ENCODE measurements at places on chromosomes 6 and 20. TPM values are rescaled to one million over a fixed set of nuclear protein-coding genes. Genes with fewer than 3 reads are reported as not detected.

GRCh38 chr6:81933608-81934051 is 181.1 kb upstream of the TENT5A start:
- no peak for DNase-seq

DNA sequence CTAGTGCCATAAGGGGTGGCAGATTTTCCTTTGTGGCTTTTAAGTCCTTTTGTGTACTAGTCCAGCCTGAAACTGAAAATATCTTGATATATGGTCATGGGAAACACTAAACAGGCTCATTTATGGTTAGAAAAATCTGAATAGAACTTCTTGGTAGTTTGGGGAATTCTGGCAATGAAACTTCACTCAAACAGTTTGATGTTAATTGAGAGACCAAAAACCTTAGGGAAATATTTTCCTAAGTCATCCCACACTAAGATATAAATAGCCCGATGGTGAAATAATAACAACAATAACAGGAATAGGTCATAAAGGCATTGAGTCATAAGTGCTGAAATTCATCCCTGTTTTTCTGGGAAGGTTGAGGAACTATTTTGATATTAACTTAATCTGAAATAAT is 146.2 kb upstream of the SMLR1 start:
- DNase-seq, result no peak

GRCh38 chr20:30484749-30485070 is 772.8 kb upstream of the DEFB115 start:
- no peak for DNase-seq

GRCh38 chr6:28816339-28816908 is 107.4 kb downstream of the TRIM27 start:
- no peak for DNase-seq

- no peak for DNase-seq
These were observed 268.7 kb downstream of the CD83 start for GRCh38 chr6:14386263-14386662.

- no peak for DNase-seq
These were observed 229.6 kb upstream of the RIN2 start for GRCh38 chr20:19528286-19529030.

DNA sequence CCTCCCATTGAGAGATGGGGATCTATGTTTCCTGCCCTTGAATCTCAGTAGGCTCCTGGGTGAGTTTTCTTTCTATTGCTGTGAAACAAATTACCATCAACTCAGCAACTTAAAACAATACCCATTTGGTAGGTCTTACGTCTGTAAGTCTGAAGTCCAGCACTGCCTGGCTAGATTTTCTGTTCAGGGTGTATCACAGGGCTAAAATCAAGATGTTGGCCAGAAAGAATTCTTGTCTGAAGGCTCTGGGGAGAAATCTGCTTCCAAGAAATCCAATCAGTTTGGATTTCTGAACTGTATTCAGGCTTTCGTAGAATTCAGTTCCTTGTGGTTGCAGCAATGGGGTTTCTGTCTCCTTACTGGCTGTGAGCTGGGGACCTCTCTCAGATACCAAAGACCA is 99.6 kb upstream of the SLC24A3 start:
- no peak for DNase-seq

DNA sequence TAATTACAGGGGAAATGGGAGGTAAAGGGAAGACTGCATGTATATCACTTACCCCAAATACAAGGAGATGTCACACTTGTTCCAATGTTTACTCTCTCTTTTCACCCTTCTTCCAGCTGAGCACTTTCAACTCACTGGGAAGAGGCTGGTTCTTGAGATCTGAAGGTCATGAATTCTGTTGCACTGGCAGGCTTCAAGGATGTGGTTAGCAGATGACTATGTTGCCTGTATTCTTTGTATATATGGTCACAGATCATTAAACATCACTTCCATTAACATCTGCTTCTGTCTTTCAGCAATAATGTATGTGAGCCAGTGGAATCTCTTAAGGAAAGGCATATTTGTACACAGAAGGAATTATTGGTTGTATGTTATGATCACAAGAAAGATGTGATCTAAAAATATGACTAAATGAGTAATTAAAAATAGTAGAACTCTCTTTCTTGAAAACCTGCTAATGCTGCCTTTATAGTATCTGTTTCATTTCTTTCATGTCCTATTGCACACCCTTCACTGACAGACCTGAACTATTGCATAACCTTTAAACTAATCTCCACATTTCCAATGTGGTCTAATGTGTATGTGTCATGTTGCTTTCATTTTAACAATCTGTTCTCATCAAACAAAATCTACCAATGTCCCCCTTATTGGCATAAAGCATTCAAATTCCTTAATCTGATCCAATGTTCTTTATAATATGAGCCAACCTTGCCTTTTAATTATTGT is 131.4 kb upstream of the EPHA7 start:
- no peak for DNase-seq

DNA sequence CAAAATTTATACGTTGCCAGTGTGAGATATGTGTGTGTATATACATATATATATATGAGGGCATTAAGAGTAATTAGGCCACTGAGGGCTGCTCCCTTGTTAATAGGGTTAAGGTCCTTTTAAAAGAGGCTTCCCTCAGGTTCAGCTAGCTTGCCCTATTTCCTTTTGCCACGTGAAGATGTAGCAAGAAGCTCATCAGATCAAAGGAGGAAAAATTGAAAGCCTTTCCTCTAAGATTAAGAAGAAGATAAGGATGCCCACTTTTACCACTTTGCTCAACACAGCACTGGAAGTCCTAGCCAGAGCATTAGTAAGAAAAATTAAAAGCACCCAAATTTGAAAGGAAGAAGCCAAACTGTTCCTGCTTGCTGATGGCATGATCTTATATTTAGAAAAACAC is 33.2 kb upstream of the ISM1 start:
- no peak for DNase-seq

GRCh38 chr6:37532122-37532521 is 32.4 kb upstream of the CCDC167 start:
- no peak for DNase-seq

DNA sequence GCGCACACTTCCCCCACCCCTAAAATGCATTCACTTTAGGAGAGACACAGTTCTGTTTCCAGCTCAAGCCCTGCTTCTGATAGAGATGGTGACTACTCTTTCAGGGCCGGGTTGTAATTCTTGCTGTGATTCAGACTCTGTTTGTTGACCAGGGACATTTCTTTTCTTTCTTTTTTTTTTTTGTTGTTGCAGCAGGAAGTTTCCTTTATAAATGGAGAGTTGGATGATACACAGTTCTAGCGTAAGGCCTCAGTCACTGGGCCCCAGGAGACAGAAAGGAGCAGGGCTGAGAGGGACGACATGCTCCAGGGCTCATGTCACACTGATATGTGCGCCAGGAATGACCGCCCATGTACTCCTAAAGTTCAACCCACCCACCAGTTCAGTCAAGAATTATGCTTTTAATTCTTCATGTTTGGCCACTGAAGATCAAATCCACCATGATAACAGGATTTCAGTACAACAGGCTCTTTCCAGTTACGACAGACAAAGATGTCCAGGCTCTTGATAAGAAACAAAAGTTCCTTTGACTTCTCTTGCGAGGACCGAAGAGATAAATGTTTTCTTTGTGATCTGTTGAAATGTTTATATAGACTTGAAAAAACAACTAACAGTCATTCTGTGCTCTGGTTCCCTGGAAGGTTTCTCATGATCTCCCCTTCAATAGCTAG is 142.5 kb downstream of the CD164 start:
- DNase-seq, result no peak

- DNase-seq, result no peak
These were observed 59.7 kb upstream of the PTPN1 start for GRCh38 chr20:50450493-50450826.

DNA sequence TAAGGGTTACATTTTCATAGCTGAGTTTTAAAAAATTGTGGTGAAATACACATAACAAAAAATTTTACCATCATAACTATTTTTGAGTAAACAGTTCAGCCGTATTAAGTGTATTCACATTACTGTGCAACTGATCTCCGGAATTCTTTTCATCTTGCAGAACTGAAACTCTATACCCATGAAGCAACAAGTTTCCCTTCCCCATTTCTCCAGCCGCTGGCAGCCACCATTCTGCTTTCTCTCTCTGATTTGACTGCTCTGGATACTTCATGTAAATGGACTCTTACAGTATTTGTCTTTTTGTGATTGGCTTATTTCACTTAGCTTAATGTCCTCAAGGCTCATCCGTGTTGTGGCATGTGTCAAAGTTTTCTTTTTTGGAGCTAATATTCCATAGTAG is 341.6 kb downstream of the QKI start:
- DNase-seq, result no peak

DNA sequence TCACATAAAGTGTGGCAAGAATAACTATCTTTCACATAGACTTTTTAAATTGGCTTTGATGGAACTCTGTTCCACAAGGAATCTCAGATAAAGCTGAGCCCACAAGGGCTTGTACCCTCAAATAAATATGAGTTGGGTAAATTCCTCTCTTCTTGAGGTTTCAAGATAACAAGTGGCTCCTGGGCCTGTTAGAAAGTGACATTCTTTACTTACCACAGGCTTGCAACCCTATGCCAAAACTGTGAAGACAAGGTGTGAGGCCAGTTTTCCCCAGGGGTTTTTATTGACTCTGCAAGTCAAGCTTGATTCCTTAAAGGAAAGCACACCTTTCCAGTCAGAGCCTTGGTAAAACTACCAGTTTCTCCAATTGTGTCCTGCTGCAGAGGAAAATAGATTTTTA is 664.8 kb upstream of the GJE1 start:
- DNase-seq, result peak; percentile 51

DNA sequence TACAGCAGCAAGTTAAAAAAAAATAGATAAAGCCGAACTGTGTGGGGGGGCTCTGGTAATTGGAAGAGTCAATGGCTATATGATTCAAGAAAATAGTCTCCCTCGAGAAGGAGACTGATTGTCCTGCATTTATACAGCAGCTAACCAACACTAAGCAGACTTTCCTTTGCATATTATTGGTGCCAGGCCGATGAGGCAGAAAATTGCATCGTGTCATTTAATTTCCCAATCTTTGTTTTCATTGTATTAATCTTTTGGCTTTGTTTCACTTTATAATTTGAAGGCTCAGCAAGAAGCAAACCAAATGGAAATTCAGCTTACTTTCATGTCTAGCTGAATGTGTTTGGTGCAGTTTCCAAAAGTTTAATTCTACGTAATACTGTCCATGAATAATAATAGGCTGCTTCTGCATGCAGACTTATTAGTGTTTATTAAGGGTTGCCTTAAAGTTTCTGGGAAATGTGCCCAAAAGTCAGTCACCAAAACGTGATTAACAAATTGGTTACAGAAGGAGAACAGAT is 258.5 kb downstream of the HACE1 start:
- no peak for DNase-seq

- DNase-seq, result no peak
These were observed 5.3 kb downstream of the ARFGEF2 start for GRCh38 chr20:48926821-48927220.

DNA sequence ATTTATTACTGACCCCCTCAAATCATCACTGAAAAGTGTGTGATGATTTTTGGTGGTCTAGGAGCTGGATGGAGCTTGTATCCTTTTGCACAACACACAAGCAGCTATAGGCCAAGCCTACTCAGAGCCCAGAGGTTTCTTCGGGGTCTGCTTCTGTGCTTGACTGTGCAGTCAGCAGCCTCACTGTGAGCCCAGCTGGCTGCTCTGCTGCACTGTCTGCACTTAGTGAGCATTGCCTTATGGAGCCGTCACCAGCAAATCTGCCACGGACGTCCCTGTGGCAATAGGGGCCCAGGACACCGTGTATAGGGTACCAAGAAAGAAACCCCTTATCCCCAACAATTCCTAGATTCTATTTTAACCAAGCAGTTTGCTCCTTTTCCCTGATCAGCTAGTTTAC is 38.6 kb upstream of the GMPR start:
- no peak for DNase-seq

GRCh38 chr6:165705941-165706340 is 42.9 kb upstream of the PDE10A start:
- DNase-seq, result no peak

- peak; percentile 63 for DNase-seq
These were observed 197.0 kb downstream of the UTRN start for GRCh38 chr6:144482142-144482541.

DNA sequence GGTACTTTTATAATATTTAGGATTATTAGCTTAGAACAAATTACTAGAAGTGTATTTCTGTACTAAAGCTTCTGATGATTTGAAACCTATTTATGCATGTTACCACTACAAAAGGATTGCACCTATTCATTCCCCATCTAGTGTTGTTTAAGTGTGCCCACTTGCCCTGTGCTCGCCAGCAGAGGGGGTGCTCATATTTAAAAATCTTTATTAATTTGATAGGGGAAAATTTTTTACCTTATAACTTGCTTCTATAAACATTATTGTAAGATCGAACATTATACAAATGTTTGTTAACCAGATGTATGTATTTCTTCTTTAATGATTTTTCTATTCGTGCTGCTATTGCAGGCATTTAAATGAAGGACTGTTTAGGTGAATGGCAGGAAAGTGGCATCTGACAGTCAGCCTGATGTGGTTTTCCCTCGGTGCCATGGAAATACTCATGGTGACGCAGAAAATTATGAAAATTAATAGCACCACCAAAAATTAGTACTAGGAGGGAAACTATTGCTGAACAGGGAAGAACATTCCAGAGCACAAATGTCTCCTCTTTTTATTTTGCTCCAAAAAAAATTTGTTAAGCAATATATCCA is 44.1 kb upstream of the FNDC1 start:
- no peak for DNase-seq

DNA sequence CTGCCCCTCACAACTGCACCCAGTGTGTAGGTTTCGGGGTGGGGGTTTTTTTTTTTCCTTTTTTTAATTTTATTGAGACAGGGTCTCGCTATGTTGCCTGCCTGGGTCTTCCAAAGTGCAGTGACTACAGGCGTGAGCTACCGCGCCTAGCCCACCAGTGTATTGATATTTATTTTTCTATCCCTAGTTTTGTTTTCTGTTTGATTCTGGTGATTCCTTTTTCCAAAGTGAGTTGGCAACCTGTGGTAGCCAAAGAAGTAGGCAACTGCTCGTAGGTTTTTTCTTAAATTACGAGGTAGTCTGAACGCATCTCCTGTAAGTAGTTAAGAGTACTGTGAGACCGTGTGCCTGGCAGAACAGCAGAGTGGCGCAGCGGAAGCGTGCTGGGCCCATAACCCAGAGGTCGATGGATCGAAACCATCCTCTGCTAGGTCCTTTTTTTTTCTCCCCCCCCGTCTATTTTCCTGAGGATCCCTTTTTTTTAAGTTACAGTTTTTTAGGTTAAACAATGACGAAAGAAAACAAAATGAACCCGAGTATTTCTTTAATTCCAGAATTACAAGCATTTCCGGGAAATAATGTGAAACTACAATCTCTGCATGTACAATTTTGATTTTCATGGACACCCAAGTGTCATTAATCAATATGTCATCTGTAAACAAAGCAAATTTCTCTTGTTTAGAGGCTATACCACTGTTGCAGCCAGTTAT is 78.7 kb upstream of the BTN3A2 start:
- no peak for DNase-seq

Gene SYCP2L
- 0.99 TPM for total RNA-seq

Gene SSTR4
- total RNA-seq, result not detected

Gene BMP7
- total RNA-seq, result 4.8 TPM

Gene ASIP
- total RNA-seq, result not detected

Gene CCN5
- not detected for total RNA-seq

Gene SDHAF4
- total RNA-seq, result 0.91 TPM

Gene FGD2
- 0.33 TPM for total RNA-seq

Gene KCNK17
- total RNA-seq, result not detected

Gene EFCAB8
- not detected for total RNA-seq
